ENCODE measurements at places on chromosomes 5 and 9.

DNA sequence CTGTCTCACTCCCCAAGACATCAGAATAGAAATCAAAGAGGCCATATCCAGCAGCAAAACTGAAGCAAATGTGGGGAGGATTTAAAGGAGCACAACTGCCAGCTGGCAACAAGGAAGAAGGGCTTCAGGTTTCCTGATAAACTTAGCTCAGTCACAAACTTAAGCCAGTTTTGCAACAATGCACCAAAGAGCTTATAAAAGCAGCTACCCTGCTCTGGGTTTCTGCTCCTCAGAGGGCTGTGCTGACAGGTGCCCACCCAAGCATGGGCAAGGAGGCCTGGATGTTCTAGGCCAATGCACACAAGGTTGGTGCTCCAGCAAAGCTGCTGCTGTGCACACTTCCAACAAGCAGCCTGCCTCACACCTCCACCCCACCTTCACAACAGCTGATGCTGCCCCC is 132.9 kb downstream of the SIL1 start:
- DNase-seq = no peak

- peak; percentile 17 for DNase-seq
These were observed 46.2 kb upstream of the DENND4C start for GRCh38 chr9:19184144-19184917.

- DNase-seq = no peak
These were observed 51.6 kb downstream of the ENTREP1 start for GRCh38 chr9:69376651-69377050.

DNA sequence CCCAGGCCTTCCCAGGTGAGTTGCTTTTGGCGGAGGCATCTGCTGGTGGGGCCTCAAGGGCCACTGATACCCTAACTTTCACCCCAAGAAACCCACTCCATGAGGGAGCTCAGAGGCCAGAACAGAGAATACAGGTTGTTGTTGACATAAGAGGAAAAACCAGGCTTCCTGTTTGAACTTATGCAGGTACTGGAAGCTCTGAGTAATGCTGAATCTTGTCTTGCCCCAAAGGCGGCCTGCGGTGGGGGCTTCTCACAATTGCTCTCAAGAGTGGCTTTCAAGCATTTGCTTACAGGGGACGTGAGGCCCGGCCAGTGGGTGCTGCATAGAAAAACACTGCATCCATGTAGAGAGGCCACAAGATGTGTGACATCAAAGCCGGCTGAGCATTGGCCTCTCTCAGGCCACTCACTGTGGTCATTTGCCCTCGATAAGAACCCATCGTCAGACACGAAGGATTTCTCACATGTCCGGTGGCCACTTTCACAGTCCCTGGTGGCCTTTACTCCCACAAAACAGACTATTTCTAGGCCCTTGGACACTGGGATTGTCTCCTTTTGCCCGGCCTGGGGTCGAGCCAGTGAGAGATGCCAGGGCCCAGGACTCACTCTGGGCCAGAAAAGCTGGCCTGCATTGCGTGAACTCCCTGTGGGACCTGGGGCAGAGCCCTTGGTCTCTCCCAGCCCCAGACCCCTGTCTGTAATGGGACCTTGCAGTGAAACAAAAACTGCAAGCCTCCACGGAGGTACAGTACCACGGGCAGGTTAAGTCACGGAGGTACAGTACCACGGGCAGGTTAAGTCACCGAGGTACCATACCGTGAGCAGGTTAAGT is 34.5 kb upstream of the TCF7 start:
- no peak for DNase-seq

GRCh38 chr5:56463944-56464571 is 230.9 kb upstream of the ANKRD55 start:
- DNase-seq = no peak

DNA sequence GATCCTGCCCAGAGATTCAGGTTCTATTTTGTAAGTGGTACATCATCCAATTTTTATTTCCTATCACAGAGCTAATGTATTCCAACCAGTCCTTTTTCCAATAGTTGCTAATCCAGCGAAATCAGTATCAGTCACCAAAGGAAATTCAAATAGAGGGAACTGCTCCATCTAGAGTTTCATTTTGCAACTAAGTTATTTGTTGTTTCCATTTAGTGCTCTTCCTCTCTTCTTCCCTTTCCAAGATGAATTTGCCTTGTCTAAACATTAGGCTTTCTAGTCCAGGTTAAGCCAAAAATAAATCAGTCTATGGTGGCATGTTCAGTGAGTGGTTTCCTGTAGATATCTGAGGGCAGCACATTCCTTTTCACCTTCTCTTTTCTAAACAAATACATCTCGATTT is 79.8 kb upstream of the SPATA31D4 start:
- peak; percentile 43 for DNase-seq

DNA sequence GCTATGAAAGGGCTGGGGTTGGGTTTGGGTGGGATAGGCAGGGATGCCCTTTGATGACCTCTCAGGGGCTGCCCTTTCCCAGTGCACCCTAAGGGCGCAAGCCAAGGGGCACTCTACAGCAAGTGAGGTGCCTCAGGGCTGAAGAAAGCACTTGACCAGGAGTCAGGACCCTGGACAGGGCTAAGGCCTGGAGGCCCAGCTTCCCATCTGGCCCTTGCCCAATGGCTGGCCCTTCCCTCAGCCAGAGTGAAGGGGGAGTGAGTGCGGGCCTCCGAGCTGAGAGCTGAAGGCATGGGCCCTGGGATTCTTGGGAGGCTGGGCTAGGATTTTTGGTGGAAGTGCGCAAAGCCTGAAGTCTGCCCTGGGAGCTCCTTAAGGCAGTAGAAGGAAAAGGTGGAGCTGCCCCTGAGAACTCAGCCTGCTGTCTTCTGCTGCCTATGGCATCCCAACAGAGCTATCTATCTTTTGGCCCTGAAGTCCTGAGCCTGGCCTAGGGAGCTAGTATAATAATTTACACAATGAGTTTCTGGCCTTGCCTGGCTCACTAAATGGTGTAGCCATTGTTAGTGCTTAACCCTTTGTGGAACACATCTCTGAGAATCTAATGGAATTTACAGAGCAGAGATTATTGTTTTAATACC is 16.4 kb downstream of the JADE2 start:
- no peak for DNase-seq

DNA sequence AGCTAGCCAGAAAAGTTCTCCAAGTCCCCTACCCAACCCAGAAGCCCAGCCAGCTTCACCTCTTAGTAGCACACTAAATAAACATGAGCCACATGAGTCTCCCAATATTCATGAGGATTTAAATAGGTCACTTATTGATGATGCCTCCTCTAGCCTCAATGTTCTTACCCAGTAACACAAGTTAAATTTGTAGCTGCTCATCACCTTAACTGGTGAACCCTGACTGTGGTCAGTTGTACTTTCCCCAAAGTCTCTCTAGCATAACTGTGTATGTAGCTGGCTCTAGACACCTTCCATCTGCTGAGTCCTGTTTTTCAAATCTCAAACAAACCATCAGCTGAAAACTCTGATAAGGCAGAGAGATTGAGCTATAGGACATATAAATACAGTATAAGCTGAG is 100.3 kb upstream of the ELAVL2 start:
- no peak for DNase-seq

GRCh38 chr9:126081746-126082145 is 244.9 kb upstream of the MVB12B start:
- DNase-seq = no peak

DNA sequence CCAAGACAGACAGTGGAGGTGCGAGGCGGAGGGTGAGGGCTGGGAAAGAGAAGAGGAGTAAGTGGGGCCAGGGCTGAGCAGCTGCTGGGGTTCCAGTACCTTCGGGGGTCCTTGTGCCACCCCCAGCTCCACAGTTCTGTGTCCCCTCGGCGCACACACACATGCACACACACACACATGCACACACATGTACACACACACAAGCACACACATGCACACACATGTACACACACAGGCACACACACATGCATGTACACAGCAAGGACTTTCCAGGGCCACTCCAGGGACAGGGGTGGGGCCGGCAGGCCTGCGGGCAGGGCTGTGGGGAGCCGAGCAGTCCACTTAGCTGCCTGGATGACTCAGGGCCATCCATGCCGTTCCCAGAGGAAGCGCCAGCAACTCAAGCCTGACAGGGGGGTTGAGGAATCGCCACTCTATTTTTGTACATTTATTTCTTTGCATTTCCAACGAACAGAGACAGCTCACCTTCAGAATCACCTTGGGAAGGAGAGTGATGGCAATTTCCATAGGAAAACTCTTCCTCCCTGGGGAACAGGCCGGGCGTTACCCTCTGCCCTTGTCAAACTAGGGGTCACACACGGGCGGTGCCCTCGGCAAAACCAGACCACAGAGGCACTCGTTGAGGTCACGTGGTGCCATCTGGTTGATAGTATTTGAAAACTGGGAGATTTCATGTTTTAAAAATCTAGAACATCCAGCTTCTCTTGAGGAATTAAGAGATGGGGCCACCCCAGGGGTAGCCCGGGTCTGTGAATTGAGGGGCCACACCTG is 135.7 kb downstream of the ADAMTS2 start:
- DNase-seq = no peak

GRCh38 chr5:68028131-68028727 is 187.3 kb upstream of the PIK3R1 start:
- DNase-seq = no peak

GRCh38 chr5:123502120-123502519 is 9.9 kb upstream of the CSNK1G3 start:
- DNase-seq = no peak

DNA sequence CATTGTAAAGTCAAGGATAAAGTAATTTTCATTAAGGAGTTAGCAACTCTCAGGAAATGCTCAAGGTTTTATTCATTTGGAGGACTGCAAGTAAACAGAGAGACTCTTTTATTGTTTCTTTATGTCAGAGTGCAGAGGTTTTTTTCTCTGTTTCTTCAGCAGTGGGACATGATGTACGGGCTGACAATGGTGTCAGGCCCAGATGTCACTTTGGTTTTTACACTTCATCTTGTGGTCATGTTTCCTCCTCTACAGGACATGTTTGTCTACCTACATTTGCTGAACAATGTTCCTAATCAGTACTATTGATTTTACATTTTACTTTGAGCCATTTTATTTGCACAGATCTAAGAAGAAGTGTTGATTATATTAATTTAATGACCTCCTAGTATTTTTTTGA is 72.8 kb upstream of the PARP8 start:
- DNase-seq = peak; percentile 6

DNA sequence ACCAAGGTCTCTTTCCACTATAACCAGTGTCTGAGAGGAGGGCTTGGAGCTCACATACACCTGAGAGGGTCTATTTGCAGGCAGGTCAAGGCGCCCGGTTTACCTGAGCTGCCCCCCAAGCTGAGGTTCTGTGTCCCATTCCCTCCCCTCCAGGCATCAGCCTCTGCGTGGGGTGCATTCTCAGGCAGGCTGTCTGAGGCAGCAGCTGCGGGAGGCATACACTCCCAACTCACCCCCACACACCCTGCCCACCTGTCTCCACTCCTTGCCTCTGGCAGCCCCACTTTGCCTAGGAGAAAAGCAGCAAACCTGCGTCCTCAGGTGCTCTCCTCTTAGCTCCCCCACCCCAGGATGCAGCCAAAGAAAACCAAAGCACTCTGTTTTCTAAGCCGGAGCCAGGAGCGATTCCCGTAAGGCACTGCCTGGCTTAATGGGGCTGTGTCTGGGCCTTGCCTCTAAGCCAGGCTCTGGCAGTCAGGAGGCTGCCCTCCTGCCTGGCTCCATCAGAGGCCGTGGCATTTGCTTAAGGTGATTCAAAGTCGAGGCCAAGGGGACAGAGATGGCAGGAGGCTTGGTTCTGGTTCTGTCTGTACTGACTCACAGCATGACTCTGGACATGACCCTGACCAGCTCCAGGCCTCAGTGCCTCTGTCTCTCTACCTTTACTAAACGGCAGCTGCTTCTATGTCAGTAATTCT is 139.2 kb upstream of the TRIM32 start:
- DNase-seq = no peak

- DNase-seq = no peak
These were observed 194.4 kb upstream of the TLE4 start for GRCh38 chr9:79377339-79377855.

DNA sequence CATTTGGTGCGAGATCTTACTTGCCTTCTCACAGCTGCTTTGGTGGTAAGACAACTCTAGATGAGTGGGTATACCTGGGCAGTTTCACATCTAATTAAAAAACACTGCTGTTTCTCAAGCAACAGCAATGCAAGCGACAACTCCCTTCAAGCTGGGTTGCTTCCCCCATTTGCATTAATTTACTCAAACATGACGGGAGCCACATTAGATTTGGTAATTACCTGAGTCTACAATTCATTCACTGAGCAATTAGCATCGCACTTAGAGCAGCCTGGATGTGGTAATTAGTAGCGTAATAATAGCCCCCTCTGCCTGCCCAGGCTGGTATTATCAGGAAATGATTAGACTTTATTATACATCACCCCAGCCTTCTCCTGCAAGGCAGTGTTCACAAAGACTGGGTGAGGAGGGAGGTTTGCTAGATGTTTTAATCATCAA is 73.4 kb downstream of the FBXO38 start:
- DNase-seq = no peak

GRCh38 chr5:61311836-61312808 is 19.9 kb upstream of the ZSWIM6 start:
- no peak for DNase-seq

DNA sequence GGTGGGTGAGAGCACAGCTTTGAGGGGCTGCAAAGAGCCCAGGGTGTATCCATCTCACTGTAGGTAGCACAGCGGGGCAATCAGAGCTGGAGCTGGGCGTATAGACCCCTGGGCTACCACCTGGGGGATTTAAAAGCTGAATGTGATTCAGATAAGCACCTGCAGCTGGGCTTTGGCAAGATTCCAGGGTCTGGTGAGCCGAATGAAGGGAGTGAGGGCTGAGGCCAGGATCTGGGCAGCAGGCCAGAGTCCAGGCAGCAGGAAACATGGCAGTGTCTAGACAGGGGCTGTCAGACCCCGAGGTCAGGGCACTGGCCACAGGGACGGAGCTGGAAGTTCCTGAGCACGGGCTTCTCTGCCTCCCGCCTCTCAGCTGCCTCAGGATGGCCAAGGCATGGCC is 8.7 kb downstream of the ASS1 start:
- DNase-seq = no peak

DNA sequence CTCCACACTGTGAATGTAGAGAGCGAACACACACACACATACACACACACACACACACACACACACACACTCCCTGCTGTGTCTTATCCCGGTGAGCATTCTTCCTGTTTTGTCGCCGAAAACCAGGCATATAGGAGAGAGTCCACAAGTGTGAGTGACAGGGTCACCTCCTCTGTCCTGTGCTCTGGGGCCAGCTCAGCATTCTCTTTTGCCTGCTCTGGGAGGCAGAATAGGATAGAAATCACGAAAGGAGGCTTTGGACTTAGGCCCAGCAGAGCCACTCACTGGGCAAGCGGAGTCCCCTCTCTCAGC is 3.0 kb downstream of the LAMC3 start:
- DNase-seq = no peak

Measured in COLO829 (cell line).